ENCODE measurements at places on chromosomes 3 and 15. TPM values are rescaled to one million over a fixed set of nuclear protein-coding genes. Genes with fewer than 3 reads are reported as not detected.

KLF13 gene
- 56.5 TPM for total RNA-seq

- DNase-seq = no peak
Observed at GRCh38 chr15:83993591-83993990, 242.0 kb upstream of the GOLGA6L4 start.

GRCh38 chr3:192482809-192483208, 244.5 kb downstream of the FGF12 start:
- DNase-seq = peak; percentile 5

GRCh38 chr15:80606511-80607071, 88.5 kb upstream of the ABHD17C start:
- DNase-seq = no peak

DNA sequence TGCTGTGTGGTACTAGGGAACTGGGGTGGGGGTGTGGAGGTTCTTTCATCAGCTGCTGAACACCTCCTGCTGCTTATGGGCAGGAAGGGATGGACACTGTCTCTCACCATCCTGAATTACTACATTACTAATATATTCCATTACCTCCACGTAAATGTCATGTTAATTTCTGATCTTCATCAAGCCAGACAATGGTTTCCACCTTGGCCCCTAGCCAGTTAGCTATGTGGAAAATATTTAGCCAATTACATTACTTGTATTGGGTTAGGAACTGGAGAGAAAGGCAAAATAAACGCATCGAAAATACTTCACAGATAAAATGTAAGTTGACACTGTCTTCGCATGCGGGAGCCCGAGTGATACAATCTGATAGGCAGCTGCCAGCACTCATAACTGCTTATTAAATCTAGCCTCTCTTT, 95.1 kb downstream of the FOXP1 start:
- DNase-seq = no peak

DNA sequence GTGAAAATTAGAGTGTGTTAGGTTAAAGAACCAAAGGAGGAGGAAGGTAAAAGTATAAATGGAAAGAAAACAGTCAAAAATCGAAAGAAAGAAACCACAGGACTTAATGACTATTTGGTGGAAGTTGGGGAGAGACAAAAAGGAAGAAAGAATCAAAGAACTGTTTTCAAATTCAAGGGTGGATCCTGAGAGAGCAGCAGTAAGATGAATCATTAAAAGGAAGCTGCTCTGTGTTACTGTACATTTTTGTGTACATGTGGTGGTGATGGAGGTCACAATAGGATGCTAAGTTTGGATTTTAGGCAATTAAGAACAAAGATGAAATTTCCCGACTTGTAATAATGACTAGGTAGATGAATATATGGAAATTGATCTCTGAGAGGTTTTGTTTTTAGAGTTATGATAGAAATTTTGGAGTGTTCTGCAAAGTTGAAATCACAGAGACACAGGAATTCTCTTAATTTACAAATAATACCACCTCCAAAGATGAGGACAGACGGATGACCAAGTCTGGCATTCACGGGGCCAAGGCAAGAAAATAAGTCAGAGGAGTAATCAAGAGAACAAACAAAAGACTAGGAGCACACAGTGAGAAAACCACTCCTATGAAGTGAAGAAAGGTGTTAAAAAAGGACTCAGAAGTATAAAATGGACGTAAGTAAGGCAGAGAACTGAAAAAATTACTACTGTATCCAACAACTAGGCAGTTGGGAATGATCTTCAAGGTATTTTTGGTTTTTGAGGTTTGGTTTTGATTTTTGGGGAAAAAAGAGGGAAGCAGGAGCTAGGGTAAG, 7.1 kb downstream of the DHX36 start:
- no peak for DNase-seq

GRCh38 chr3:66400411-66401156, 100.2 kb downstream of the LRIG1 start:
- DNase-seq = no peak

GRCh38 chr3:58357402-58357801, 24.7 kb downstream of the PXK start:
- DNase-seq = no peak

THRB gene
- total RNA-seq = 39.6 TPM

- DNase-seq = no peak
Observed at GRCh38 chr3:178520451-178520850, 15.8 kb upstream of the KCNMB2 start.

LRRC31 gene
- total RNA-seq = 0.91 TPM

JMJD7 gene
- total RNA-seq = 20.7 TPM

- peak; percentile 12 for DNase-seq
Observed at GRCh38 chr15:75578173-75578947, 755 bp downstream of the PTPN9 start.

ITPKA gene
- 0.23 TPM for total RNA-seq

- no peak for DNase-seq
Observed at GRCh38 chr3:133489466-133490085, 83.9 kb upstream of the CDV3 start.

GRCh38 chr3:169659820-169660674, 3.5 kb downstream of the MECOM start:
- no peak for DNase-seq

GRCh38 chr3:69417541-69418078, 31.7 kb upstream of the FRMD4B start:
- no peak for DNase-seq

XCR1 gene
- total RNA-seq = not detected

EIF4A2 gene
- total RNA-seq = 291 TPM

- no peak for DNase-seq
Observed at GRCh38 chr15:63367900-63368299, 13.7 kb downstream of the CA12 start.

RPL22L1 gene
- 17.8 TPM for total RNA-seq

DNA sequence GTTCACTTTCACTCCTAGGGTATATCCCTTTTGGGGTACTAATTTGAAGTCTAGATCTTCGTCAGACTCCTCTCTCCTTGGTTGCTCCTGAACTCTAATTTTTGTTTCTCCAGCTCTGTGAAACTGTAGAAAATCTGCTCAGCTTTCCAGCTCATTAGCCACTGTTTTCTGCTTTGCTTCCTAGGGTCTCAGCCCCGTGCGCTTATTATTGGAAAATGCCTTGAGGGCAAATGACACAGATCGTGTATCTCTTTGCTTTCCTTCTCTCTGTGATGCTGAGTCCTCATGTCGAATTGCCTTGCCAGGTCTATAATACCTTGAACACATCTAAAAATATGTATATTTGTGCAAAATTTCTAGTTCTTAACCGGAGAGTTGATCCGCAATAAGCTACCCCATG, 731.1 kb downstream of the EDEM1 start:
- no peak for DNase-seq

MRAS gene
- total RNA-seq = 25.3 TPM

GRCh38 chr3:159771865-159772611, 216.6 kb upstream of the IL12A start:
- DNase-seq = no peak

GRCh38 chr3:10531031-10531430, 25.6 kb upstream of the ATP2B2 start:
- no peak for DNase-seq

DNA sequence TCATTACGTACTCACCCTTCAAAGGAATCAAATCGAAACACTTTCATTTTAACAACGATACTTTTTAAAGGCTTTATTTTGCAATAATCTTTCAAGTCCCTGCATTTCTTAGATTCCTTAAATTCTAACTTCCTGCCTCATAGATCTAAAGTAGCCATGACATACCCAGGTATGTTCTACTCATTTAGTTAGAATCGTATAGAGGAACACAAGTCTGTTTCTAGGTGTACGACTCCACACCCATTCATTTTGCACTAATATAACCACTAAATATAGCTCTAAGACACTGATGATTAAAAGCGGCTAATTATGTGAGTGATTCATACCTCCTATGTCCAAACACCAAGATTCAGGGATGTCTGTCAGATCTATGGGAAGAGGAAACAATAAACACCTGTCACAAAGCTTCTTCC, 1.3 kb downstream of the ATP13A3 start:
- DNase-seq = no peak
